Activated CD4-positive, alpha-beta T cell treated with anti-CD3 and anti-CD28 coated beads, Interleukin-2, amount 10 ng/mL, durations not matched to agents 7 days and 5 days (primary cell): ENCODE measurements at places on chromosomes 5 and 9.

GRCh38 chr9:72486594-72486955 is 34.8 kb upstream of the TMC1 start:
- H3K27me3 ChIP-seq: peaks cover 3% of the 10 kb centered on the region
- no peaks in the 10 kb centered on the region for H3K36me3 ChIP-seq
- no peak for DNase-seq
- H3K27ac ChIP-seq: no peak overlapping the region

GRCh38 chr5:54517174-54517511 is 416 bp upstream of the SNX18 start:
- peaks cover 19% of the 10 kb centered on the region for H3K27me3 ChIP-seq
- peaks cover 41% of the 10 kb centered on the region for H3K4me1 ChIP-seq
- H3K36me3 ChIP-seq: peaks cover 24% of the 10 kb centered on the region
- peak overlapping the region; percentile 68 for H3K4me3 ChIP-seq

GRCh38 chr5:169944115-169944514 is 36.2 kb downstream of the INSYN2B start:
- H3K4me3 ChIP-seq: no peak overlapping the region
- no peaks in the 10 kb centered on the region for H3K27me3 ChIP-seq
- no peak for DNase-seq
- peak overlapping the region; percentile 55 for H3K27ac ChIP-seq
- peaks cover 5% of the 10 kb centered on the region for H3K4me1 ChIP-seq
- H3K36me3 ChIP-seq: peaks cover 13% of the 10 kb centered on the region

GRCh38 chr5:14370386-14370785 is 211.2 kb upstream of the OTULINL start:
- peaks cover 39% of the 10 kb centered on the region for H3K4me1 ChIP-seq
- no peaks in the 10 kb centered on the region for H3K27me3 ChIP-seq
- H3K36me3 ChIP-seq: no peaks in the 10 kb centered on the region
- no peak overlapping the region for H3K4me3 ChIP-seq
- H3K27ac ChIP-seq: no peak overlapping the region
- no peak for DNase-seq

DNA sequence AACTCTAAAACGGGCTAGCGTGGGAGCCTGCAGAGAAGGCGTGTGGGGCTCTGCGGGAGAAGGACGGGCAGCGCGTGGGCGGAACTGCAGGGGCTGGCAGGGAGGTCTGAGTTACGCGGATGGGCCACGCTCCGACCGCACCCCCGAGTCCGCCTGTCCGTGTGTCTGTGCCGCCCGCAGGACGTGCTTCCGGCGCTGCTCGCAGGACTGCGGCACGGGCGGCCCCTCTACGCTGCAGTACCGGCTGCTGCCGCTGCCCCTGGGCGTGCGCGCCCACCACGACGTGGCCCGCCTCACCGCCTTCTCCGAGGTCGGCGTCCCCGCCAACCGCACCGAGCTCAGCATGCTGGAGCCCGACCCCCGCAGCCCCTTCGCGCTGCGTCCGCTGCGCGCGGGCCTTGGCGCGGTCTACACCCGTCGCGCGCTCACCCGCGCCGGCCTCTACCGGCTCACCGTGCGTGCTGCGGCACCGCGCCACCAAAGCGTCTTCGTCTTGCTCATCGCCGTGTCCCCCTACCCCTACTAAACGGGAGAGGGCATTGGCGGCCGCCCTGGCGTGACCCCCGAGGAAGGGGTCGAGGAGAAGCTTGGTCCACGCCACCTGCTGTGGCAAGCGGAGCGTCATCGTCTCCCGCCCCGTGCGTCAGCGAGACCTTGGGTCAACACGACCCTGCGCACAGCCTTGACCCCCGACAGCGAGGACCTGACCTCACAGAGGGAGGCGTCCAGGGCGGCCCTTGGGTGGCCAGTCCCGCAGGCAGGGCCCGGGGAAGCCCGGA is 11.4 kb upstream of the ASS1 start:
- no peaks in the 10 kb centered on the region for H3K36me3 ChIP-seq
- H3K27me3 ChIP-seq: peaks cover 27% of the 10 kb centered on the region
- DNase-seq: peak; percentile 26
- no peak overlapping the region for H3K4me3 ChIP-seq

DNA sequence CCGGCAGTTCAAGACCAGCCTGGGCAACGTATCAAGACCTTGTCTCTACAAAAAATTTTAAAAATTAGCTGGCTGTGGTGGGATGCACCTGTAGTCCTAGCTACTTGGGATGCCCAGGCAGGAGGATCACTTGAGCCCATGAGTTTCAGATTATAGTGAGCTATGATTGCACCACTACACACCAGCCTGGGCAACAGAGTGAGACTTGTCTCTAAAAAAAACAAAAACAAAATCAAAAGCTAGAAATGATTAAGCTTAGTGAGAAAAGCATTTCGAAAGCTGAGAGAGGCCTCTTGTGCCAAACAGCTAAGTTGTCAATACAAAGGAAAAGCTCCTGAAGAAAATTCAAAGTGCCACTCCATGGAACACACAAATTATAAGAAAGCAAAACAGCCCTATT is 4.8 kb downstream of the FAM151B start:
- DNase-seq: no peak
- no peak overlapping the region for H3K27ac ChIP-seq
- H3K27me3 ChIP-seq: peaks cover 9% of the 10 kb centered on the region
- H3K4me1 ChIP-seq: peaks cover 5% of the 10 kb centered on the region

- no peak overlapping the region for H3K27ac ChIP-seq
- no peak overlapping the region for H3K4me3 ChIP-seq
- H3K27me3 ChIP-seq: no peaks in the 10 kb centered on the region
- DNase-seq: no peak
Measured at GRCh38 chr5:1078851-1079250, 33.0 kb downstream of the SLC12A7 start.

- peaks cover 72% of the 10 kb centered on the region for H3K4me1 ChIP-seq
- H3K4me3 ChIP-seq: peak overlapping the region; percentile 60
- H3K27ac ChIP-seq: peak overlapping the region; percentile 89
- DNase-seq: no peak
- H3K36me3 ChIP-seq: peaks cover 57% of the 10 kb centered on the region
- no peaks in the 10 kb centered on the region for H3K27me3 ChIP-seq
Measured at GRCh38 chr5:100841358-100842076, 61.6 kb downstream of the ST8SIA4 start.

GRCh38 chr5:160470437-160471361 is 49.0 kb downstream of the PTTG1 start:
- peaks cover 2% of the 10 kb centered on the region for H3K27me3 ChIP-seq
- peaks cover 21% of the 10 kb centered on the region for H3K36me3 ChIP-seq
- no peak for DNase-seq
- peaks cover 84% of the 10 kb centered on the region for H3K4me1 ChIP-seq
- H3K4me3 ChIP-seq: peak overlapping the region; percentile 97

DNA sequence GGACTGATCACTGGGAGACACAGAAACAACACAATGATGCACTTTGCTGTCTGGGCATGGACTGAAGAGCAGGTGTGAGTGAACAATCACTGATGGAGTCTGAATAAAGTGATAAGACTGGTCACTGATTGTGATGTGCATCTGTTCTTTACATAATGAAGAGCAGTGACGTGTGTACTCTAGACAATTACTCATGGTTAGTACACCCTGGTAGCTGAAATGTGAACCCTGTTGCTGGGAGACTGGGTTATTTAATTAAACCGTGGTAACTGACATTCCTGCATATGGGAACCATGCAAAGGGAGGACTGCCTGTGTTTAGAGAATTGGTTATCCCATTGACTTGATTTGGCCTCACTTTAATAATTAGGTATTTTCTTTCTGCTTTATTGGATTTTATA is 202.9 kb downstream of the NR2F1-AS1 start:
- H3K4me1 ChIP-seq: no peaks in the 10 kb centered on the region
- H3K27me3 ChIP-seq: no peaks in the 10 kb centered on the region
- H3K27ac ChIP-seq: no peak overlapping the region
- no peak overlapping the region for H3K4me3 ChIP-seq
- H3K36me3 ChIP-seq: no peaks in the 10 kb centered on the region

DNA sequence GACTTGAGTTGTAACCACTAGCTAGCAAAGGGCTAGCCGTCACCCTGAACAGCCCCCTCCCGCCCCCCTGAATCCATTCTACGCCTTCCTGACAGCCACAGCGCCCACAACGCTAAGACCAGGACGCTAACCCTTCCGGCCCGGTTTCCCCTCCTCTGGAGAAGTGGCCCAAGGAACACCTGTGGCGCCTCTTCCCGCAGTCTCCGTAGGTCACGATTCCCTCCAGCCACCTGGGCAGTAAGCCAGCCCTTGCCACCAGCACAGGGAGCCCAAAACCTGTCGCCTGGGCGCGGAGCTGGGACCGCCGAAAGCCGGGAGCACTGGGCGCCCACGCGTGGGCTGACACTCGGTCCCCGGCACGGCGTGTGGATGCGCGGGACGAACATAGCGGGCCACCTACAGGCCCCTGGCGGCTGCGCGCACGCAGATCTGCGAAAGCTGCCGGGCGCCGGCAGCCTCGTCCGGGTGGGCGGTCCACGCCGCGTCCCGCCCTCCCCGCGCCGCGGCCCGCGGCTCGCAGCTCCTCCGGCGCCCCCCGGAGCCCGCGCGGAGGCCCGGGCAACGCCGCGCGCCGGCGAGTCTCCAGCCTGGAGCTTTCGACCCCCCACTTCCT is 596 bp downstream of the IRF1 start:
- H3K36me3 ChIP-seq: peaks cover 54% of the 10 kb centered on the region
- H3K4me1 ChIP-seq: peaks cover 71% of the 10 kb centered on the region
- peak; percentile 57 for DNase-seq

DNA sequence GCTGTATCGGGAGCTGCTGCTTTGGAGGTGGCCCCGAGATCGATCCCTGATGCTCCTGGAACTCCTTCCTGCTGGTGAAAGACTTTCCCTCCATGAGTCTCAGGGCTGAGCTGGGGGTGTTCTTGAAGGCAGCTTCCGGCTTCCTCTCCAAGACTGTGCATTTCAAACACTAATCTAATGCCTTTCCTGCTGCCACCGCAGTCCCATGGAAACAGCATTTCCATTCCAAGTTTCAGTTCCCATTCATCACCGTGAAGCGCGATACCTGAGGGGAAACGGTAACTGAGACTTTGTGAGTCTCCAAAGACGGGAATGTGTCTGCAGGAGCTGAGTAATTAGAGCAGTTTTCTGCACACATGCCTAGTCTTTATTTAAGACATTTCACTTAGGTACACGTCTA is 230.1 kb downstream of the PAX5 start:
- H3K27ac ChIP-seq: no peak overlapping the region
- H3K36me3 ChIP-seq: no peaks in the 10 kb centered on the region
- no peak overlapping the region for H3K4me3 ChIP-seq
- H3K27me3 ChIP-seq: no peaks in the 10 kb centered on the region
- no peak for DNase-seq

- no peaks in the 10 kb centered on the region for H3K27me3 ChIP-seq
- no peaks in the 10 kb centered on the region for H3K4me1 ChIP-seq
- DNase-seq: no peak
- H3K4me3 ChIP-seq: no peak overlapping the region
- no peaks in the 10 kb centered on the region for H3K36me3 ChIP-seq
Measured at GRCh38 chr5:124045412-124045811, 533.4 kb downstream of the CSNK1G3 start.

- H3K36me3 ChIP-seq: no peaks in the 10 kb centered on the region
- no peak for DNase-seq
- H3K4me3 ChIP-seq: no peak overlapping the region
- H3K4me1 ChIP-seq: no peaks in the 10 kb centered on the region
- H3K27me3 ChIP-seq: peaks cover 6% of the 10 kb centered on the region
Measured at GRCh38 chr9:69905286-69905685, 84.7 kb downstream of the CFAP95 start.

GRCh38 chr5:93454896-93455295 is 126.1 kb downstream of the NR2F1-AS1 start:
- H3K4me3 ChIP-seq: no peak overlapping the region
- H3K4me1 ChIP-seq: no peaks in the 10 kb centered on the region
- no peaks in the 10 kb centered on the region for H3K36me3 ChIP-seq
- no peak for DNase-seq
- H3K27ac ChIP-seq: no peak overlapping the region

GRCh38 chr5:163269624-163270023 is 167.8 kb upstream of the CCNG1 start:
- no peak overlapping the region for H3K27ac ChIP-seq
- DNase-seq: no peak
- H3K36me3 ChIP-seq: no peaks in the 10 kb centered on the region
- H3K4me1 ChIP-seq: no peaks in the 10 kb centered on the region
- no peak overlapping the region for H3K4me3 ChIP-seq

DNA sequence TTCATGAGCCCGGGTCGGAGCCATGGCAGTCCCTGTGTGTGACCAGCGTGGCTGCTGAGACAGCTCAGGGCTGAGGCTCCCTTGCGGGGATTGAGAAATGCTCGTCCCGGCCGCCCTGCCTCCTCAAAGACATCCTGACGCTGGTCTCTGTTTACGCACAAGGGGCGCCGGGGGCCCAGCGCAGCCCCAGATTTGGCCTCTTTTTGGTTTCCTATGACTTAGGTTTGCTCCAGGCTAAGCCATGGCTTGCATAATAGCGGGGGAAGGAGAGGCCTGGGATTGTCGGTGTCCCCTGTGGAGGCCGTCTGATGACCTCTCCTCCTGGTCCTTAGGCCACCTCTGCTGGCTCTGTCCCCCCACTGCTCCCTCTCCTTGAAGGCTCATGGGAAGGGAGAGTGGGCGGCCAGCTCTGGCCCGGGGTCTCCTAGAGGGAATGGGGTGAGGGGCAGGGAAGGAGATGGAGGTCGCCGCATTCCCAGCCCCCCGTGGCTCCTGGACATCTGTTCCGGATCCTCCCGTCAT is 3.5 kb downstream of the LAMC3 start:
- H3K36me3 ChIP-seq: no peaks in the 10 kb centered on the region
- H3K4me3 ChIP-seq: no peak overlapping the region
- H3K27ac ChIP-seq: no peak overlapping the region
- no peak for DNase-seq
- H3K27me3 ChIP-seq: peaks cover 31% of the 10 kb centered on the region
- peaks cover 3% of the 10 kb centered on the region for H3K4me1 ChIP-seq

DNA sequence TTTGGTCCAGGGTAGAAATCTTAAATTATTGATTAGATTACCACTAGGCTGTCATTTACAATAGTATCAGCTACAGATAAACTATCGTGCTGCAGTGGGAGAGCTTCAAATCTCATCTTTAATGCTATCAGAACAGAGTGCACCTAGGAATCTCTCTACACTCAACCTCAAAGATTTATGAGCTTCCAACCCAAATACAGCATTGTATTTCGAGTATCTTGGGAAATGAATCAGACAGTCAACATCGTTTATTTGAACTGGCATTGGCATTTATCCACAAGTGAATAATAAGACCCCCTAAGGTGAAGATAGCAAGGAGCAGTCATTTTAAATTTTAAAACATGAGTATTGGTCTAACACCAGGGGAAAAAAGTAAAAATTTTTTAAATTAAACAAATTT is 1203.2 kb downstream of the CDH12 start:
- H3K27me3 ChIP-seq: no peaks in the 10 kb centered on the region
- H3K36me3 ChIP-seq: no peaks in the 10 kb centered on the region
- no peak overlapping the region for H3K4me3 ChIP-seq
- no peak overlapping the region for H3K27ac ChIP-seq
- DNase-seq: no peak
